ENCODE measurements at places on chromosomes 2 and 18.
A peak's percentile ranks its signal among the peaks of the same experiment; 100 is the strongest.

DNA sequence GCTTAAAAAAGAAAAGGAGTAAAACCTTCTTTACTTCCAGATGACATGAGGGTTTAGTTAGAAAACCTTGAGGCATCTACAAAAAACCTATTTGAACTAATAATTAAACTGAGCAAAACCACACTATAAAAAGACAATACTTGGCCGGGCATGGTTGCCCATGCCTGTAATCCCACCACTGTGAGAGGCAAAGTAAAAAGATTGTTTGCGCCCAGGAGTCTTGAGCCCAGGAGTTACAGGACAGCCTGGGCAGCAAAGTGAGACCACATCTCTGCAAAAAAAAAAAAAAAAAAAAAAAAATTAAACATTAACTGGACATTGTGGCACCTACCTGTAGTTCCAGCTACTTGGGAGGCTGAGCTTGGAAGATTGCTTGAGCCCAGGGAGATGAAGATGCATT, 502.8 kb upstream of the LRRTM4 start:
- no peak for DNase-seq

DNA sequence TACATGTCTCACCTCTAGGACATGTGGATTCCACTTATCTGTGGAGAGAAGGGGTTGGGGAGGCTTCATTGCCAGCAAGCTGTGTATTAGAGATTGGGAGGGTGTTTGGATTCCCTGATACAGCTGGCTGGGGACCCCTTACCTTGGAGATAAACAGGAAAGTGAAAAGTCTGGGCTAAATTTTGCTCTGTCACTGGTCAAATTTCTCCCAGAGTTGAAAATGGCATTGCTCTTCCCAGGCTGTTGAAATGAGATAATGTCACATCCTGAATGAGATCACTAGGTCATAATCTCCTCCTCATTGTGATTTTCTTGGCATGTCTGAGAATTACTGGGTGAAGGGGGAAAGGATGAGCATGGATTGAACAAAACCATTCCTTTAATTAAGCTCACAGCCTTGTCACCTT, 265.0 kb upstream of the PARD3B start:
- DNase-seq, result no peak

GRCh38 chr2:102442967-102443828, 20.2 kb downstream of the IL18RAP start:
- DNase-seq, result peak; percentile 64

GRCh38 chr18:30705943-30706342, 336.6 kb downstream of the DSC3 start:
- DNase-seq, result no peak
